Left lung (tissue), 14 donors: ENCODE measurements at places on chromosomes 6 and 20. TPM values are rescaled to one million over a fixed set of nuclear protein-coding genes. Genes with fewer than 3 reads are reported as not detected.

ARMC2 gene
- 22.6 TPM for polyA plus RNA-seq

ULBP2 gene
- polyA plus RNA-seq: 2.5 TPM

RHAG gene
- polyA plus RNA-seq: 1.9 TPM

IL17F gene
- not detected for polyA plus RNA-seq

CST4 gene
- not detected for polyA plus RNA-seq

PBOV1 gene
- 0.10 TPM for polyA plus RNA-seq

GPR6 gene
- polyA plus RNA-seq: not detected

TCF21 gene
- 220 TPM for polyA plus RNA-seq

LTB gene
- 1.7 TPM for polyA plus RNA-seq

CTSA gene
- 78.1 TPM for polyA plus RNA-seq

GFRAL gene
- 0.07 TPM for polyA plus RNA-seq

TFEB gene
- polyA plus RNA-seq: 8.7 TPM

IRF4 gene
- polyA plus RNA-seq: 0.27 TPM

ARFGEF3 gene
- 5.8 TPM for polyA plus RNA-seq

OR5V1 gene
- polyA plus RNA-seq: not detected

TRIM15 gene
- polyA plus RNA-seq: not detected

ABHD16A gene
- polyA plus RNA-seq: 57.6 TPM

MAPK14 gene
- 64.3 TPM for polyA plus RNA-seq

RNGTT gene
- 15.7 TPM for polyA plus RNA-seq

ZSCAN16 gene
- polyA plus RNA-seq: 12.0 TPM

SYNDIG1 gene
- 4.3 TPM for polyA plus RNA-seq

NEU1 gene
- 29.2 TPM for polyA plus RNA-seq

PRL gene
- not detected for polyA plus RNA-seq

KIF25 gene
- polyA plus RNA-seq: 14.8 TPM

OXT gene
- not detected for polyA plus RNA-seq

TREML2 gene
- polyA plus RNA-seq: 0.21 TPM

RAB44 gene
- 0.15 TPM for polyA plus RNA-seq

MYT1 gene
- polyA plus RNA-seq: 0.42 TPM

SLC17A3 gene
- not detected for polyA plus RNA-seq

CALHM4 gene
- polyA plus RNA-seq: not detected

CST11 gene
- polyA plus RNA-seq: not detected

PAX1 gene
- not detected for polyA plus RNA-seq

RSPO3 gene
- polyA plus RNA-seq: 5.2 TPM

HLA-DQA2 gene
- polyA plus RNA-seq: 1.1 TPM

CGA gene
- 0.28 TPM for polyA plus RNA-seq

SLC22A7 gene
- polyA plus RNA-seq: not detected

PCK1 gene
- 0.26 TPM for polyA plus RNA-seq

CARMIL1 gene
- polyA plus RNA-seq: 27.0 TPM

MARCKS gene
- polyA plus RNA-seq: 270 TPM

FAM83D gene
- 12.5 TPM for polyA plus RNA-seq

RRAGD gene
- polyA plus RNA-seq: 2.4 TPM

SLC26A8 gene
- polyA plus RNA-seq: 0.56 TPM

MYBL2 gene
- polyA plus RNA-seq: 25.8 TPM

NKX2-2 gene
- polyA plus RNA-seq: 0.14 TPM

WFDC10B gene
- polyA plus RNA-seq: not detected

COL9A3 gene
- polyA plus RNA-seq: 50.6 TPM

CLVS2 gene
- polyA plus RNA-seq: 0.23 TPM
